ENCODE measurements at places on chromosomes 5 and 9. TPM values are rescaled to one million over a fixed set of nuclear protein-coding genes. Genes with fewer than 3 reads are reported as not detected.
A peak's percentile ranks its signal among the peaks of the same experiment; 100 is the strongest.

DNA sequence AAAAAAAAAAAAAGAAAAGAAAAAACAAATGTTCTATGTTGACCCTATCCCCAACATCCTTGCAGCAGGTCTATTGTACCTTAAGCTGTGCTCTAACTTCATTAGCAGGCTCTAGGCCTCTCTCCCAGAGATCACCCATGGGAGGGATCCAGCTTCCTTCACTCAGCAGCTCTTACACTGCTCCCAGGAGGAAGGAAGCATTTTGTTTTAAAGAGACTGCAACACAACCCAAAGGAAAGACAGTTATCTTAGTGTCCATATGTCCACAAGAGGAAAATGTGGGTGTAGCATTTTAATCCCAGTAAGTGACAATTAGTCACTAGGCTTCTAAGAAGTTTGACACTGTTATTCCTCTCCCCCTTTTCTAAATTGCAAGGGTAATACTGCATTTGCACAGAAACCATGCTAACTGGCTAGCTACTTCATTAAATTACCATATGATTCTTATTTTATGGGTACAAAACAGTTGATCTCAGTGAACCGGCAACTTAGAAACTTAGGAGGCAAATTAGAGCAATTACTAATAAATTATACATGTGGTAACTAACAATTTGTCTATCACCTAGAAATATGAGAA, 58.8 kb downstream of the MARCHF3 start:
- DNase-seq = no peak
- no peaks in the 10 kb centered on the region for H3K27me3 ChIP-seq
- H3K4me3 ChIP-seq = no peak overlapping the region
- H3K36me3 ChIP-seq = no peaks in the 10 kb centered on the region

DNA sequence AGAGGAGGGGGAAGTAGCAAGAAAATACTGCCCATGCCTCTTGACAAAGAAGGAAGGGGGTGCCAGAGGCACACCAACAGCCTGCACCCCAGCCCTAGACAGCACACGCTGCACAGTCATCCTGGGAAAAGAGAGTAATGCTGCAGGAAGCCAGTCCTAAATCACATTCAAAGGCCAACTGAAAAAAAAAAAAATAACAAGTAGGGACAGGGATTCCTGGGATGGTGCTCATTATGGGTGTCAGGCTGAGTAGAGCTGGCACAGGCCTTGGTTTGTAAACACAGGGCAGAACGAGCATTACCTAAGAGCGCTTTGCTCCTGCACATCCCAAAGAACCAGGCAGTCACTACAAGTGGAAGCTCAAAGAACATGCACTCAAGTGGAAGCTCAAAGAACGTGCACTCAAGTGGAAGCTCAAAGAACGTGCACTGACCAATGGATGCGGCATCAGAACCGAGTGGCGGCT, 7.8 kb downstream of the RAPGEF1 start:
- H3K4me3 ChIP-seq = no peak overlapping the region
- no peaks in the 10 kb centered on the region for H3K27me3 ChIP-seq
- DNase-seq = no peak
- no peaks in the 10 kb centered on the region for H3K36me3 ChIP-seq
- no peaks in the 10 kb centered on the region for H3K4me1 ChIP-seq
- H3K27ac ChIP-seq = peak overlapping the region; percentile 71

GRCh38 chr5:32866138-32866537, 155.0 kb downstream of the NPR3 start:
- no peaks in the 10 kb centered on the region for H3K36me3 ChIP-seq
- no peaks in the 10 kb centered on the region for H3K27me3 ChIP-seq
- H3K27ac ChIP-seq = no peak overlapping the region

CDHR2 gene
- 0.12 TPM for total RNA-seq

- no peaks in the 10 kb centered on the region for H3K4me1 ChIP-seq
- no peaks in the 10 kb centered on the region for H3K36me3 ChIP-seq
- DNase-seq = no peak
- no peak overlapping the region for H3K4me3 ChIP-seq
- H3K27ac ChIP-seq = no peak overlapping the region
These were observed 14.9 kb downstream of the COL5A1 start for GRCh38 chr9:134656334-134657006.

DNA sequence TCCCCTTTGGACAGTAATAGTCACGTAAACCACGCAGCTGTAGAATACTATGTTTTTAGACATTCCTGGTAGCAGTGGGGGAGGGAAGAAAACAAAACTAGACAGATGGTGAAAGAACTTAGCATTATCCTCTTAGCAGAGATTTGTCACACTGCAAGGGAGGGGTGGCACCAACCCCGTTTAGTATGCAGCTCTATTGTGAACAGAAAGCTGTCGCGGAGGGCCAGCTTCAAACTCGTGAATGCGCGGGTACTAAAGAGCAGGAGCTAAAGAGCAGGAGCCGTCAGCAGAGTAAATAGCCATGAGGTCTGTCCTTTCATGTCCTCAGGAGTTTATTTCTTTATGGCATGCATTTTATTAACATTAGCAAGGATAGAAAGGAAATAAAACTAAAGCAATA, 141.9 kb upstream of the SLC12A2 start:
- H3K4me3 ChIP-seq = no peak overlapping the region
- no peaks in the 10 kb centered on the region for H3K27me3 ChIP-seq
- no peak overlapping the region for H3K27ac ChIP-seq
- DNase-seq = no peak

DNA sequence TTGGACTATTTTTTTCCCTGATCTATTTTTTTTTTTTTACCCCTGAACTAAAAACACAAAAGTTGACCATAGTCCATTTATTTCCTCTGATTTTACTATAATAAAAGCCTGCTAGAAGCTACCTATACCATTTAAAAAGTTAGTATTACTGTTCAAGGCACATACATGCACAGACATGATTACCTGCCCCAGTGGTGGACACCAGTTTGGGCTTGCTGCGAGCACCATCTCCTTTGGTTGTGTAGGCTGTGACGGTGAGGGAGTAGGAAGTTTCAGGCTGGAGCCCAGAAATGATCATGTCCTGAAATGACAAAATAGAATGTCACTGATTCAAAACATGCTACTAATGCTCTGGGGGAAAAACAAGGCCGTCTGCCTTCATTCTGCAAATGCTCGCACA, 693.1 kb upstream of the DMAC1 start:
- no peak for DNase-seq
- no peak overlapping the region for H3K4me3 ChIP-seq
- H3K27ac ChIP-seq = no peak overlapping the region
- H3K36me3 ChIP-seq = no peaks in the 10 kb centered on the region

All from right atrium auricular region (tissue), 2 donors.